ENCODE measurements at places on chromosomes 2 and 18.

GRCh38 chr18:37294951-37295350 is 270.6 kb downstream of the CELF4 start:
- DNase-seq, result no peak

DNA sequence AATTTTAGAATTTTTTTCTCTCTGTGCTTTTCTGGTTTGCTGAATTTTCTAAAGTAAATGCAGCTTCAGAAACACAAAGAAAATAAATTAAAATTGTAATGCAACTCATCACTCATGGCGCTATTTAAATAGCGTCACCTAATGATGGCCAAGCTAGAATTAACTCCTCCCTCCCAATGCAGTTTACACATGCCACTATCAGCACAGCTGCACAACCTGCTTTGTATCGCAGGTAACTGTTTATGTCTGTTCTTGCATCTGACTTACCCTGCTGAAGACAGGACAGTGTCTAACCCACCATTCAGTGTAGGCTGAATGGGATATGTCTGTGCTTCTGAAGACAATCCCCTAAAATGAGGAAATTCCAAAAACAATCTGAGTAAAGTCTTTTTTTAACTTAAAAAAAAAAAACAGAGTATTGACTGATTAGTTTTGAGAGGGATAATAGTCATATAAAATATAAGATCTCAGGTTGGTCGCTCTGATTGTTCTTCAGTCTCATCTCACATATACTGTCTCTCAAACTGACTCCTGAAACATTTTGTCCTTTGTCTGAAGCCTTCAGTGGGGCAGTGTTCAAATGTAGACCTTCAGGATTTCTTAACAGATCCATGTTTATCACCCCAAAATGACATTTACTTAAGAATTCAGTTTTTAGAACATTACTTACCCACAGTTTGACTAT is 271.4 kb downstream of the ZEB2 start:
- no peak for DNase-seq

DNA sequence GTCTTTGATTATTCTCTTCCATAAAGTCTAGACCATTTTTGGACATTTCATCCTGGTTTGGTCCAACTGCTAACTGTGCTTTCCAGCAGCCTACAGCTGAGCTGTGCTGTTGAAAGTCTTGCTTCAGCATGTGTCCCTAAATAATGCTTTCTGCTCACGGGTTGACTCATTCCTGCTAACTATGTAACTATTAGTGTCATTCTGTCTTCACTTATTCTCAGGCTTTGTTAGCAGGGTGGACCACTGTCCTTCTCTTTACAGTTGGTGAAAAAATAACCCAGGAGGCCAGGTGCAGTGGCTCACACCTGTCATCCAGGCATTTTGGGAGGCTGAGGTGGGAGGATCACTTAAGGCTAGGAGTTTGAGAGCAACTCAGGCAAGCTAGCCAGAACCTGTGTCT is 8.9 kb downstream of the ADAM23 start:
- DNase-seq, result no peak

DNA sequence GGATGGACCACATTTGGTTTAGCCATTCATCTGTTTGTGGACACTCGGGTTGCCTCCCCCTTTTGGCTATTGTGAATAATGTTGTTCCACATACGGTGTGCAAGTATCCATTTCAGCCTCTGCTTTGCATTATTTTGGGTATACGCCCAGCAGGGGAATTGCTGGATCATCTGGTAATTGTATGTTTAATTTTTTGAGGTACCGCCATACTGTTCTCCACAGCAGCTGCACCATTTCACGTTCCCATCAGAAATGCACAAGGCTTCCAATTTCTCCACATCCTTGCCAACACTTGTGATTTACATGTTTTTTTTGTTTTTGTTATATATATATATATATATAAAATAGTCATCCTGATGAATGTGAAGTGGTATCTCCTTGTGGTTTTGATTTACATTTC is 54.6 kb upstream of the TWIST2 start:
- DNase-seq, result no peak

GRCh38 chr2:234218266-234219045 is 168.0 kb downstream of the SPP2 start:
- DNase-seq, result no peak

- no peak for DNase-seq
Observed at GRCh38 chr2:132863961-132864360, 194.0 kb upstream of the LYPD1 start.

- no peak for DNase-seq
Observed at GRCh38 chr2:195899226-195899625, 169.4 kb downstream of the DNAH7 start.
